ENCODE measurements at places on chromosomes 5 and 9.

DNA sequence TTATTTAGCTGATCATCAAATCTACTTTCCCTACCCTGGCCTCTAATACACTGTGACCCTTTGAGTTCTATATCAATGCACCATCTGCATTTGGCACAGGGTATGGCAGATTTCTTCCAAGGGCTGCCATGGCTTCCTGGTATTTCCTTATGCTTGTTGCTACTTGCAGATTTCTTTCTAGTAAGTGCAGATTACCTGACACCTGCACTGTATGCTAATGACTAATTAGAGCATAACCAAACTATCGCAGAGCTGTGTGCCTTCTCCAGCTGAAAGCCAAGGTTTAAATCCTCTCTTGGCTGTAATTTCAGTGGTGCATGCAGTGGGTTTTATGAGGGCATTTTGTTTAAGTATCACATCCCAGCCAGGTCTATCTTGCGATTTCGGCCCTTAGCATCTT, 293.7 kb downstream of the KIF4B start:
- DNase-seq = no peak

DNA sequence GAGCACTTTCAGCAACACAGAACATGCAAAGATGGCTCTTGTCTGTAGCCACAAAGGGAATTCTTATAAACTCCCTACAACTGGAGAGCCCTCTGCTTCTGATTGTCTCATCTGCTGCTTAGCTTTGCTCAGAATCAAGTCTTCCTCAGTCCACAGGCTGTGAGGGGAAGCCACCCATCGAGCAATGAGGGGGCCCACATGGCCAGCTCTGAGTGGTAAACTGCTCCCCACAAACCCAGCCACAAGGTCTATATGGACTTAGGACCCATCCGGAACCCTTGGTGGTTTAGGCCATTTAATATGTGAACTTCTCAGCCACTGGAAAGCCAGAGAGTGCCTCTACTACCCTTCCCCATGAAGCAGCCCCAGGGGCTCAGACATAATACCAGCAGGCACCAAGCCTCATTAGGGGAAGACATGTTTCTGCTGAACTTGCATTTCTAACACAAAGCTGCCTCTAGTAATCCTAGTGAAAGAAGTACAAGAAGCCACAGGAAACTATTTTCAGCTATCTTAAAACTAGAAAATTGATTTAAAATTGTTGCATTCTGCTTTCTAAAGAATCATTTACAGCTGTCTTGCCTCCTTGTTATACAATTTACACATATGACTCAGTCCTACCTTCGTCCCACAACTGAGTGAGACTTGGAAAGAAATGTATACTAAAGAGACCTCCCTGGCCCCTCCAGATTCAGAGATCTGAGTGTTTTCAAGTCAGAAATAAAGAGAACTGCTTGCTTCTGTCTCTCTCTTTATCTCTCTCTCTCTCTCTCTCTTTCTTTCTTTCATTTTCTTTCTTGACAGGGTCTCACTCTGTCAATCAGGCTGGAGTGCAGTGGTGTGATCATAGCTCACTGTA, 90.2 kb downstream of the ESM1 start:
- no peak for DNase-seq

DNA sequence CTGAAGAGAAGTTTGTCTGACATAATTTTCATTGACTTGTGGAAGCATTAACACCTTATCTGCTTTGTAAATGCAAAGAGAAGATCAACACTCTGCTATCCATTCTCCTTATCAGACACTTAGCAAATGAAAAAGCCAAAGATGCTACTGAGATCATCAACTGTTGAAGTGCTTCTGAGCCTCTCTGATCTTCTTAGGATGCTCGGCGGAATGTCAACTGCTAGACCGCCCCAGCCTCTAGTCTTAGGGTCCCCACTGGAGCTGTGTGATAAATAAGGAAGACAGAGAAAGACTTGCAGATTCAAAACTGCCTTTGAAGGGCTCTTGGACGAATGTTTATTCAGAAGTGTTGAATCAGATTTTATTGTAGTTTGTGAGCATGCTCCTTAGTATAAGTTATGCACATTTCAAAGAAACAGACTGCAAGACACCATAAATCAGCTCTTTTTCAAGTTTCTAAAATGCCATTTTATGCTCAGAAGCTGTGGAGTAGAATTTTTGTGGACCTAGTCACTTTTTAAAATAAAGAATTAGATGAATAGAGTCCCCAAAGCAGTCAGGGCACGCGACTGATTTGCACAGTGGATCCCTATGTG, 197.9 kb downstream of the DIRAS2 start:
- DNase-seq = no peak

DNA sequence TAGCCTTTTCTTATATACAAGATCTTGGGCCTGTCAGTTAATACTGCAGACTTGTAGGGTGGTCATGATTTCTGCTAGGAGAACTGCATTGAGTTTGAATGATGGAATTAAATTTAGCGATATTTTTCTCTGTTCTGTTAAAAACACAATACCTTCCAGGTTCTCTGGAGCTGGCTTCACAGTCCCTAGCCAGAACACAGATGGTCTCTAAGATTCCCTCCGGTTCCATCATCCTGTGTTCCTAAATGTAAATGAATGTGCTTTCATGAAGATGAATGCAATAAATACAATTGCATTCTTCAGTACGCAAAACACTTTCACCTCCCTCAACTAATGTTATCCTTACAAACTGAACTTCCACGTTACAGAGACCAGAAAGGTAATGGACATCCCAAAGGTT, 264.9 kb downstream of the ASTN2 start:
- DNase-seq = no peak

DNA sequence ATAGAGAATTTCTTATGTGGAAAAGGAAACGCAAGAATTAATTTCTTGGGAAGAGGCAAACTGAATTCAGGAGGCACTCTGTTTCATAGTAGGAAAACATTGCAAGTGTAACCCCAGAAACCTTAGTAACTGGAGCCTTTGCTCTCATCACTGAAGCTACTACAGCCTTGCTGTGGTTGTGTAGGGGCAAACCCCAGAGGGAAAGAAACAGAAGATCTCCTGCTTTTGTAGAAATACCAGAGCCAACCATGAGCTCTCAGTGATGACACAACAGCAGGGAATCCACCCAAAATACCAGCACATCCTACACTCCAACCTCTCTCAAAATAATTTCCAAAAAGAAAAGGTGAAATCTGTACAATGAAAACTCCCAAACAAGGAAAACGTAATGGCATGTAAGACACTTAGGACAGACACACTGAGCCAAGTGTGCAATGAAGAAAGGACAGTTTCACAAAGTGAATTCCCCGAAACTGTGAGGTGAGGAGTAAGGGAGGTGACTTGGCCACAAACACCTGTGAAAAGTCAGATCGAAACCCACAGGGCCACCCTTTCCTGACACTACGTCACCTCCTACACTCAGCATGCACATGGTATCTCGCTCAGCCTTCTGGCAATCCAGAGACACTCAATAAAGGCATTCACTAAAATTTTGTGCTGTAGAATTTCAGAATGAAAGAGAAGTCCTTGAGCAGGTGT, 8.5 kb upstream of the ACSL6 start:
- no peak for DNase-seq

- no peak for DNase-seq
Observed at GRCh38 chr9:34715639-34716215, 5.8 kb upstream of the CCL21 start.

GRCh38 chr5:82922086-82922734, 155.0 kb downstream of the TMEM167A start:
- no peak for DNase-seq

GRCh38 chr5:19314840-19315239, 673.2 kb downstream of the CDH18 start:
- peak; percentile 76 for DNase-seq

GRCh38 chr5:169569513-169569912, 14.1 kb upstream of the SPDL1 start:
- no peak for DNase-seq

- no peak for DNase-seq
Observed at GRCh38 chr9:93960221-93960970, 5.2 kb upstream of the BARX1 start.

DNA sequence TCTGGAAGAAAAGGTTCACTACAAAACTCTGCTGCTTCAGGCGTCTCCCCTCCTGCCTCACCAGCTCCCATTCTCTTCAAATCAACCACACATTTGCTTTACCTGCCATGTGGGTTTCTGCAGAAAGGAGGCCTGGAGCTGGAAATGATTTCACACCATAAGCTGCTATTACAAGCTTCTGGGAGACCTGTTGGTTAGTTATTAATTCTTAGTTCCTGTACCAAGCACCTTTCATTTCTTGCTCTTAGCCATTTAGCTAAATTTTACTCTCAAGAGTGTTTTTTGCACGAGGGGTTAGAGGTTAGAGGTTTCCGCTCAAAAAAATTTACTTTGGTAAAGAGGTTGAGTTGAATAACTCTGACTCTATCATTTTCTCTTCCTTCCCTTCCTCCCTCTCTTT, 70.3 kb downstream of the MAP1B start:
- no peak for DNase-seq

- no peak for DNase-seq
Observed at GRCh38 chr5:149915392-149916260, 29.0 kb downstream of the PDE6A start.

DNA sequence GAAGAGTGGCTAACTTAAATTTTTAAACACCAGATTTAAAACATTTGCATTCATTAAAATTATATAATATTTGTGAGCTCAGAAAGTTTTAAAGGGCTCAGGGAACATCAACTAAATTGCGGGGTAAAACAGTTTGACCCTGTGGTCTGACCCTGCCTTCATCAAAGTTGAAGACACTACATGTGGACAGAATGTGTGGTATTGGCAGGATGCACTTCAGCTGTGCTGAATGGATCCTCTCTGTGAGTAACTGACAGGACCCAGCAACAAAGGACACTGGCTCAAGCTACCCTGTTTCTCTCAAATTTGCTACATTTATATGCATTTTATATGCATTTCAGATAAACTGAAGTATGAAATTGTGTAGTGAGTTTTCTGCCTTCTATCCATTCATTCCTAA, 288.5 kb downstream of the ZNF608 start:
- DNase-seq = no peak

DNA sequence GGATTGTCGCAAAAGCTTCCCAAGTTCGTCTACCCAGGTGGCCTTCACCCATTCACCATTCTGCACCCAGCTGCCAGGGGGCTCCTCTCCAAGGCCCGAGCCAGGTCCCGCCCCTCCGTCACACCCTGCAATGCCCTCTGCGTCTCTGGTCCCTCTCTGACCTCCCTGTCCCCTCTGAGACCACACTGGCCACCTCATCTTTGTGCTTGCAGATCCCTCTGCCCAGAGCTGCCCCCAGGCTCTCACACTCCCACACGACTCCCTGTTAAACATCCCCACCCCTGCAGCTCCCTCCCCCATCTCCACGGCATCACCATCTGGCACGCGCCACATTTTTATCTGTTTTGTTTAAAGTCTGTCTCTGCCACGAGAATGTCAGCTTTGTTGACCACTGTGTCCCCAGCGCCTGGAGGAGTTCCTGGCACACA, 243.6 kb downstream of the PBX3 start:
- DNase-seq = no peak

GRCh38 chr5:172164769-172165212, 23.2 kb downstream of the STK10 start:
- DNase-seq = no peak

GRCh38 chr5:158317507-158317906, 458.6 kb upstream of the CLINT1 start:
- DNase-seq = no peak

DNA sequence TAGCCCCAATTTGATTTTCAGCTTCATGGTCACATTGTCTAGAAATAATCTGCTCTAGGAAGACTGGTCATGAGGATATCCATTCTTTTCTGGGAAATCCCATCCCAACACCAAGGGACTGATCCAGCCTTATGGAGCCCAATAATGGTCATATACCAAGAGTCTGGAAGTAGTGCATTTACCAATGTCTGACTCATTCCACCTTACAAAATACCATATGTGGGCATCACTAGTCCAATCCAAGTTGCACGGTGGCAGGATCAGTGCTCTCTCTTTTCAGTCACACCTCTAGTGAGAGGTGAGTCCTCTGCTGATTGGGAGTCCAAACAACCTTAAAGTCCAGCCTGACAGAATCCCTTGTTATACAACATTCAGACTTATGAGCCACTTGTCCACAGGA, 73.7 kb downstream of the FEM1C start:
- no peak for DNase-seq

DNA sequence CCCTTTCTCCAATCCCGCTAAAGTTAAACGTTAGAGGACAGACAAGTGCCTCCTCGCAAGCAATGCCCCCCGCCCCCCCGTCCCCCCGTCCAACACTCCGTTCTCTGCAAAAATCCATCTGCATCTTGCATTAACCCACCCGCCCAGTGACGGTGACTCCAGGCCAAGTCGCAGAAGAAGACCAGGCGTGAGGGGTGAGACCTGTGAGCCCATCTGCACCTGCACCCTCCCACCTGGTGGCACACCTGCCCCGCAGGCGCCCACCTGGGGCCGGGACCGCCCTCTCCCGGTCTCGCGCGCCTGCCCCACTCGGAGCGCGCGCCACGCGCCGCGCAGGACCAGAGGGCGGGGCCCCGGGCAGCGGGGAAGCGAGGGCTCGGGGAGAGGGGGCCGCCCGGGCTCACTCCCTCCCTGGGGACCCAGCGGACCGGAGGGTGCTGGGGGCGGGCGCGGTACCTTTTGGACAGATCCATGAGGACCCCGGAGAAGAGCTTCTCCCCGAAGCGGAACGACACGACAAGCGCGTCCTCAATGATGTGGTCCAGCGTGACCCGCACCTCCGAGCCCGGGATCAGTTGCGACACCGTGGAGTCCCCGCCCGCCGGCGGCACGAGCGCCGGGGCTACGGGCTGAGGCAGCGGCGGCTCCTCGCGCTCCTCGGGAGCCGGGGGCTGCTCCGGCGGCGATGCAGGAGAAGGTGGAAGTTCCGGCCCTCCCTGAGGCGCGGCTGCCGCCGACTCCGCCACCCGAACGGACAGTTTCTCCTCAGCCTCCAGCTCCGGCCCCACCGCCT, 705 bp downstream of the PWWP2A start:
- no peak for DNase-seq

GRCh38 chr5:103569313-103570060, 6.9 kb upstream of the NUDT12 start:
- no peak for DNase-seq

GRCh38 chr9:8494571-8494970, 695.0 kb upstream of the DMAC1 start:
- no peak for DNase-seq

GRCh38 chr5:120684213-120684612, 220.1 kb downstream of the PRR16 start:
- DNase-seq = no peak

DNA sequence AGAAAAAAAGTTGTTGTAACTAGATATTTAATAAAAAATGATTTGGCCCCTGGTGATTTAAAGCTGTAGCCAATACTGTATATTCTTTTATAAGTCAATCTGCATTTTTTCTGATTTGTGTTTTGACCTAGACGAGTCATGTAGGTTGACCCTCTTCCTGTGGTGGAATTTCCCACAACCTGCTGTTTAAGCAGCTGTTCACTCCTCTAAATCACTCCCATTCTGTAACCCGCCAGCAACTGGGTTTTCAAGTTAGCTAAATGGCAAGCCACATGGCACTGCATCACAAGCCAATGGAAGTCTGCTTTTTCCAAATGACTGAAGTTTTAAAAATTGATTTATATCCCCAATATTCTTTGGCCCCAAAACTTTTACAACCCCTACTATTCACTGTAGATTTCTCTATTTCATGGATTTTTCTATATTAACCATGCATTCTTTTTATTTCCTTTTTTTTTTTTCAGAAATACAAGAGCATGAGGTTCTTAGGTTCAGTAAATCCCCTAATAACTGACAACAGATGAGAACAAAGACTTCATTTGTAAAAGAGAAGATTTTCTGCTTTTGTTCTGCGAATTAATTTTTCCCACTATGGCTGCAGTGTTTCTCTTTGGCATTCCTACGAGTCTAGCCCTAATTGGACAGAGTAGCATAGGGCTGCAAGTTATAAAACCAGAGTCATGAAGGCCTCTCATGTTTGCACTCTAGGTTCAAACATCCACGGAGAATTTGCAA, 184.5 kb upstream of the TLE4 start:
- peak; percentile 18 for DNase-seq

All from HS-5 (cell line).